ENCODE measurements at places on chromosomes 5 and 9. TPM values are rescaled to one million over a fixed set of nuclear protein-coding genes. Genes with fewer than 3 reads are reported as not detected.

The MRPS30 gene
- total RNA-seq, result 36.8 TPM

The CRB2 gene
- not detected for total RNA-seq

The GABRP gene
- 0.49 TPM for total RNA-seq

The MARCHF11 gene
- total RNA-seq, result not detected

The CFAP77 gene
- total RNA-seq, result not detected

All from bladder microvascular endothelial cell (primary cell).